ENCODE measurements at places on chromosomes 3 and 15.
A peak's percentile ranks its signal among the peaks of the same experiment; 100 is the strongest.

DNA sequence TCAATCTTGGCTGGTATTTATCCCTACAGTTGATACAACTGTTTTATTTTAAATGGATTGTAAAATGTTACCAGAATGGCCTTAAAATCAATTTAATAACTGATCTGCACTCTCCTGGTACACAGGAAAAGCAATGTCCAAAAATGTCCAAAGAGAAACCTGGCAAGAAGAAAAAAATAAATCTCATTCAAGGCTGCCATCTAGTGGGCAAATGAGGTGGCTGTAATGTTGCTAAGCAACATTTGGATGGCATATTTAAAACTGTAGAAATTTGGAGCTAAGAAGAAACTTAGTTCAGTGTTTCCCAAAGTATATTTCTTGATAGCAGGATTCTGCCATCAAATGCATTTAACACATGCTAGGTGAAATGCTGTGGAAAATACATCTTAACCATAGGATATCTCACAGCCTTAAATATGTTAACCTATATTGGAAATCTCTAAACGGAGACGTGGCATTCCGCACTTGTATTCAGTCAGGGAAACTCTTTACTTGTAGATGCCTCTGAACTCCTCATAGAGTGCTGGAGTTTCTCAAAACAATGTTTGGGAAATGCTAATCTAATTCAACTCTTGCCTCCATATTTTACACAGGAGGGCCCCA is 216.8 kb downstream of the ERC2 start:
- DNase-seq: no peak

DNA sequence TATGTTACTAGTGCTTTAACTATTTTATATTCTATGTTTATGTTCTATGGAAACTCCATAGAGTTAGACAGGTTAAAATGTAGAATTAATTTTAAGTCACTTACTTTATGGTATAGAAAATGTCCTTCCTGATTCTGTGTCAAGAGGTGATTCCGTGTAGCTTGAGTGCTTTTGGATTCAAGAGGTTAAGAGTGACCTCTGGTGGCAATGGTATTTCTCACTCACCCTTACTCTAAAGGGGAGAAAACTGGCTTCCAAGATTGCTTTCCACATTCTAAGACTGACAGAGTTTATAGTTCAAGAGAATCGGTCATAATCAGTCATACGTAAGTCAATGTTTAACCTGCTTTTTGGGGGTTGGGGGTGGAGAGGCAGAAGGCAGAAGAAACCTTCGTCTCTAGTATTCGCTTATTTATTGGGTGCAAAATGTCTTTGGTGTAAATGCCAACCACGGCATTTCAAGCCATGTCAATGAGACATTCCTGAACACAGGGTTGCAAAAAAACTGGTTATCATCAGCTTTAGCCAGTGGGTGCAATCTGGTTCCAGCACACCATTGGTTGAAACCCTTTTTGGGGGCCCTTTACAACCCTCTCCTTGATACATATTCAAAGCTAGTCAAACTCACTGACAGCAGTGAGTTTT is 92.0 kb upstream of the VGLL3 start:
- no peak for DNase-seq

GRCh38 chr3:176848431-176849214 is 348.7 kb downstream of the TBL1XR1 start:
- no peak for DNase-seq

DNA sequence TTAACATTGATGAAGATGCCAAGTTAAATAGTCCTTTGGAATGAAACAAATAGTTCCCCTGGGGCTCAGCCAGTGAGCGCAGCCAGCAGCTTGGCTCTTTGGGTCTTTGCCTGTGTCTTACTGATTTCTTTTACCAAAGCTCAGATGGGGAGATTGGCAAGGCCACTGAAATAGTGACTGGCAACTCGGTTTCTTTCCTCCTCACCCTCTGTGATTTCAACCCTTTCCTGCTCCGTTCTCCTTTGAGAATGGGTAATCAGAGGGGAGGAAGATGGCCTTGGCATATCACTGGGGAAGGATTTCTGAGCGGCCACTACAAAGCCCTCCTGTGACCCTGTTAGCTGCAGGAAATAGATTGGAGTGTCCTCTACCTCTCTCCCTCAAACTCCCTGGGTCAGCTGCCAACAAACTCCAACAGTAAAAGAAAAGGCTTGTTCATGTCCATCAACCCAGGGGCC is 337.1 kb upstream of the LRRFIP2 start:
- DNase-seq: no peak

GRCh38 chr3:23808525-23808924 is 2.8 kb downstream of the UBE2E1 start:
- DNase-seq: no peak

- no peak for DNase-seq
These were observed 421.7 kb upstream of the GOLIM4 start for GRCh38 chr3:168517249-168518071.

GRCh38 chr3:60176614-60177013 is 1074.6 kb downstream of the FHIT start:
- no peak for DNase-seq

- DNase-seq: peak; percentile 15
These were observed 4.0 kb downstream of the LAMP3 start for GRCh38 chr3:183158551-183159006.

GRCh38 chr3:14425581-14426304 is 23.3 kb downstream of the SLC6A6 start:
- DNase-seq: no peak

- DNase-seq: no peak
These were observed 13.3 kb upstream of the SPTBN5 start for GRCh38 chr15:41907141-41907540.

DNA sequence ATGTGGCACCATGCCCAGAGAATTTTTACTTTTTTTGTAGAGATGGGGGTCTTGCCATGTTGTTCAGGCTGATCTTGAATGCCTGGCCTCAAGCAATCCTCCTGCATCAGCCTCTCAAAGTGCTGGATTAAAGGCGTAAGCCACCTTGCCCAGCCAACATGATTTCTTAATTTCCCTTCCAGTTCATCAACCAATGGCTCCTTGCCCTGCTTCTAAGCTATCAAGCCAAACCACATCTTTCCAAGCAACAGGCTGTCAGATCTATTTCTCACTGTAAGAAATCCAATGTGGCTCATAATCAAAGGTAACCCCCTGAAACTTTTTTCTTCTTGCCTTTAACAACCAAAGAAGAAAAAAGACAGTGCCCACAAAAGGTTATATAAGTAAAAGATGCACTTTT is 204.2 kb upstream of the ICE2 start:
- no peak for DNase-seq

DNA sequence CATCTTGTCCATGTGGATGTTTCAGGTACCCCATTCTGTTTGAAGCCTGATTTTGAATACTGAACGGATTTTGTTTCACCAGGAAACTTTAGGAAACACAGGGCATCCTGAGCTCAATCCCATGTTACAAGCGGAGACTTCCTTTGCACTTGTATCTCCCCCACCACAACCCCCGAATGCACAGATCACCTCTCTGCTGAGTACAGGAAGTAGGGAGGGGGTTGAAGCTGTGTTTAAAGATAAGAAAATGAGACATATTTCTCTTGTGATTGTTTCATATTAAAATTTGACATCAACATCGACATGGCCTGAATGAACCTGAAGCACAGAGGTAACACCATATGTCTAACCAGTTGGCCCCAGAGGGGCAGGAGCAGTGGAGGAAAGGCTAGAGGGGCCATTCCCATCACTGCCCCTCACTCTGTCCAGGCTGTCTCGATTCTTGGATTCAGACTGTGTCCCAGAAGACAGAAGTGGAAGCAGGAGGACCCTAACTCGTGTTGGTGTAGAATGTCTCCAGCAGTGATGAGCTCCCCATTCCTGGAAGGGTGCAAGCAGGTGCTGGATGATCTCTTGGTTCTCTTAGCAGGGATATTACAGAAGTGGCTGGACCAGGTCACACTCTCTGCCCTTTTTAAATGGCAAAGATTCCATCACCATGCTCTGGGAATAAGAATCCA is 59.6 kb upstream of the IQSEC1 start:
- no peak for DNase-seq

GRCh38 chr15:70493787-70494516 is 269.4 kb downstream of the UACA start:
- no peak for DNase-seq

GRCh38 chr15:25403771-25404170 is 35.1 kb downstream of the UBE3A start:
- DNase-seq: no peak

- no peak for DNase-seq
These were observed 39.5 kb downstream of the SRPRB start for GRCh38 chr3:133845127-133845526.

DNA sequence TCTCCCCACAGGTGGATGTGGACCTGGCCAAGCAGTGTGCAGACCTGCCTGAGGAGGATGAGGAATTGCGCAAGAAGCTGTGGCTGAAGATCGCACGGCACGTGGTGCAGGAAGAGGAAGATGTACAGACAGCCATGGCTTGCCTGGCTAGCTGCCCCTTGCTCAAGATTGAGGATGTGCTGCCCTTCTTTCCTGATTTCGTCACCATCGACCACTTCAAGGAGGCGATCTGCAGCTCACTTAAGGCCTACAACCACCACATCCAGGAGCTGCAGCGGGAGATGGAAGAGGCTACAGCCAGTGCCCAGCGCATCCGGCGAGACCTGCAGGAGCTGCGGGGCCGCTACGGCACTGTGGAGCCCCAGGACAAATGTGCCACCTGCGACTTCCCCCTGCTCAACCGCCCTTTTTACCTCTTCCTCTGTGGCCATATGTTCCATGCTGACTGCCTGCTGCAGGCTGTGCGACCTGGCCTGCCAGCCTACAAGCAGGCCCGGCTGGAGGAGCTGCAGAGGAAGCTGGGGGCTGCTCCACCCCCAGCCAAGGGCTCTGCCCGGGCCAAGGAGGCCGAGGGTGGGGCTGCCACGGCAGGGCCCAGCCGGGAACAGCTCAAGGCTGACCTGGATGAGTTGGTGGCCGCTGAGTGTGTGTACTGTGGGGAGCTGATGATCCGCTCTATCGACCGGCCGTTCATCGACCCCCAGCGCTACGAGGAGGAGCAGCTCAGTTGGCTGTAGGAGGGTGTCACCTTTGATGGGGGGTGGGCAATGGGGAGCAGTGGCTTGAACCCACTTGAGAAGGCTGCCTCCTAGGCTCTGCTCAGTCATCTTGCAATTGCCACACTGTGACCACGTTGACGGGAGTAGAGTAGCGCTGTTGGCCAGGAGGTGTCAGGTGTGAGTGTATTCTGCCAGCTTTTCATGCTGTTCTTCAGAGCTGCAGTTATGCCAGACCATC is 8.6 kb downstream of the VPS18 start:
- no peak for DNase-seq
